Stimulated activated CD8-positive, alpha-beta memory T cell treated with anti-CD3 and anti-CD28 coated beads, Interleukin-4, amount 100 ng/mL, for 4 hours (primary cell): ENCODE measurements at places on chromosomes 1 and 21.

- DNase-seq: no peak
These were observed 85.3 kb upstream of the ARHGAP29 start for GRCh38 chr1:94322696-94323095.

DNA sequence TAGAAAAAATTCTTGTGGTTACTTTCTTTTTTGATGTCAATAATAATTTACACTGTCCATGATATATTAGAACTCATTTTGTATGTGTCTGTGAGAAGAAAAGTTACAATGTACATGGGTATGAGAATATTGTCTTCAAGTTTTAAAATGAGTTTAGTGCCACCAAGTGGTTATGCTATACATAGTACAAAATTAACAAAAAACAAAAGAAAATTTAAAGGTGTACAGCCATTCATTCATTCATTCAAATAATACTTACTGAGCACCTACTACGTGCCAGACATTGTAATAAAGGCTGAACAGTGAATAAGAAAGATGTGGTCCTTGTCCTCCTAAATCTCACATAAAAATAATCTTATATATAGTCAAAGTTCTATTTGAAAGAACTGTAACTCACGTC is 27.7 kb downstream of the UCHL5 start:
- DNase-seq: no peak

DNA sequence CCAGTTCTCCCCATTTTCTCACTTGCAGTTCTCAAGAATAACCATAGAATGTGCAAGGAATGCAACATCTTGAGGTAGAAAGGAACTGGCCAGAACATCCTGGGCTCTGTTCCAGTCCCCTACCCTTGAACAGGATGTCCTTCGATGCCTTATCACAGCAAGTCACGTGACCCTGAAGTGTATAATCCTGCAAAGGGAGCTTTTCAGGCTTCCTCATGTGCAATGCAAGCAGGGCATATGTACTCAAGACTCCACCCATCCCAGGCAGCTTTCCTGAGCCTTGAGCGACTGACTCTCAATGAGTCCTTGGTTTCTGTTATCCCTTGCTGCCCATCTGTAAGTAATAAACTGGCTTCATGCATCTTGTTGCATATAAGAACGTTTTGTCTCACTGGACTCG is 311.0 kb downstream of the MRPL39 start:
- no peak for DNase-seq

GRCh38 chr21:40660461-40660860 is 186.5 kb downstream of the DSCAM start:
- DNase-seq: no peak

GRCh38 chr1:27527223-27527889 is 37.4 kb upstream of the WASF2 start:
- DNase-seq: no peak

DNA sequence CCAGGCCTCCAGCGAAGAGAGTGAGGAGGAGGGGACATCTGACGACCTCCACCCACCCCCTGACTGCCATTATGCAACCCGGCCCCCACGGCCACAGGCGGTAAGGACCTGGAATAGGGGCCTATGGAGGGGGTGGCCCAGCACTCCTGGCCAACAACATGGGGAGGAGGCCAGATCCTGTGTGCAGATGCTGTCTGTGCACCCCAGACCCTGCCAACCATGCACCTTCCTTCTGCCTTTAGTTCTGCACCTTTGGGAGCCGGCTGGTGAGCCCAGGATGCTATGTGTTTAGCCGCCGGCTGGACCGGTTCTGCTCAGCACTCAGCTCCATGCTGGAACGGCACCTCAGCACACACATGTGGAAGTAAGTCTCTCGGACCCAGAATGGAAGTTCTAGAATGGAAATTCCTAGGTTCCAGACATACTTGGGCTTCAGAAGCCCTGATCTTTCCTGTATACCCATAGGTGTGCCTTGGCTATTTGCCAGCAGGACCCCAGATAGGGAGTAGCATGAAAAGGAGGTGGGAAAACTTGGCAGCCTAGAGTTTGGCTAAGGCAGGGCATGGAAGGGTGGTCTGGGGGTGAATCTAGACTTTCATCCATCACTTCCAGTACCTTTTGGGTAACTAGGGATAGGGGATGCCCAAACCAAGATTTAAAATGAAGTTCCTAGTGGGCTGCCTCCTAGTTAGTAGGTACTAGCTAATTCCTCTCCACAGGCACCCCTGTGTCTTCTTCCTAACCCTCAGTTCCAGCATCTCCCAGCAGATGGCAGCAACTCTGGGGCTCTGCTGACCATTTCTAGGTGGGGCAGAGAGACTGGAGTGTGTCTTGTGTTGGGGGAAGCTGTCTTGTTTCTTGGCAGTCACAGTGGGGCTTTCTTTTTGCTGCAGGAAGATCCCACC is 3.6 kb upstream of the CYB561D1 start:
- DNase-seq: peak; percentile 48

GRCh38 chr21:43355925-43356289 is 71.0 kb downstream of the SIK1 start:
- DNase-seq: no peak
